ENCODE measurements at places on chromosomes 1 and 21.

DNA sequence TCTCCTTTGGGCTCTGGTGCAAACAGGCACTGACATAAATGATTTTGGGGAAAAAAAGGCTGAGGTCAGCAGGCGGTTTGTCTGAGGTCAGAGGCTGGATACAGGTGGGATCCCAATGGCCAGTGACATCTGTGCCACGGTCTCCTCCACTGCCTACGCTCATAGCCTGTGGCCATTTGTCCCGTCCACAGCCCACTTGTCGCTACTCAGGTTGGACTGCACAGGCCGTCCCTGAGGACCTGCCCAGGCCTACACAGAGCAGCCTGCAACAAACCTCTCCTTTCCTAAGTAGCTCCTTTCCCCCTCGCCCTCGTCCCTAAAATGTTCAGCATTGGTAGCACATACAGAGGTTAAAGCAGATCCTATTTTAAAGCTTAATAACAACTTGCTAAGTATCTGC is 150.7 kb downstream of the ZBTB18 start:
- no peak for DNase-seq
- H3K4me3 ChIP-seq, result no peak overlapping the region
- no peaks in the 10 kb centered on the region for H3K36me3 ChIP-seq
- peaks cover 3% of the 10 kb centered on the region for H3K27me3 ChIP-seq

DNA sequence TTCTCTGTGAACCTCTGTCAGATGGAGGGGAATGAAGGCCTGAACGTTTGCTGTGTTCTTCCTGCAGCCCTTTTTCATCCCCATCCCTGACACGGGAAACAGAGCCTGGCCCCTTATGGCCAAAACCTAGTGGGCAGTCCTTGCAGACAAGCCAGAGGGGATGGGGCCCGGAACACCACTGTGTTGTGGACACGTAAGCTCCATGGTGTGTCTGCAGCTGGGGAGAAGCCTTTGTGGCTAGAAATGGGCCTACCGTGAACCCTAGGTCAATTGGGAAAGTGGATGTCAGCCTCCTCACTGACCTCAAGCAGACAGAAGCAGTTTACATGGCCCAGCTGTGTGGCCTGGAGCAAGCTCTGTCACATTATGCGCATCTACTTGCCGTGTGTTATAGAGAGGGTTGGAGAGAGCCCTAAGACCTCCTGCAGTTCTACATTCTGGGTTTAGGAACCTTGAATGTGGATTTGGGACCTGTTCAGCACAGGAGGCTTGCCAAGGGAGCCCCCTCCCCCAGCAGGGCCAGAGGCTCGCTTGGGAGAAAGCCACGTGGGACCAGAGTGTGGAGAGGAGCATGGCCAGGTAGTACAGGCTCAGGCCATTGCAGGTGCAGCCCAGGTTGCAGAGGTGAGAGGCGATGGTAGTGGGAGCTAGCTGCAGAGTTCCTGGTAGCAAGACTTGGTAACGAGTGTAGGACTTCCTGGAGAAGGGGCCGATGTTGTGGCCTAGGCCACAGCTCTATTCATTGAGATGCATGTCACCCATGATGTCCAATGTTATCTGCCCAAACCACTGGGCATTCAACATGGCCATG is 20.7 kb downstream of the PARS2 start:
- no peaks in the 10 kb centered on the region for H3K27me3 ChIP-seq
- H3K36me3 ChIP-seq, result peaks cover 27% of the 10 kb centered on the region
- no peaks in the 10 kb centered on the region for H3K4me1 ChIP-seq

GRCh38 chr1:47416319-47417169 is 459 bp downstream of the FOXE3 start:
- H3K4me3 ChIP-seq, result peak overlapping the region; percentile 68
- DNase-seq, result no peak
- H3K27me3 ChIP-seq, result peaks cover 83% of the 10 kb centered on the region
- peaks cover 8% of the 10 kb centered on the region for H3K4me1 ChIP-seq
- no peak overlapping the region for H3K27ac ChIP-seq
- no peaks in the 10 kb centered on the region for H3K36me3 ChIP-seq

DNA sequence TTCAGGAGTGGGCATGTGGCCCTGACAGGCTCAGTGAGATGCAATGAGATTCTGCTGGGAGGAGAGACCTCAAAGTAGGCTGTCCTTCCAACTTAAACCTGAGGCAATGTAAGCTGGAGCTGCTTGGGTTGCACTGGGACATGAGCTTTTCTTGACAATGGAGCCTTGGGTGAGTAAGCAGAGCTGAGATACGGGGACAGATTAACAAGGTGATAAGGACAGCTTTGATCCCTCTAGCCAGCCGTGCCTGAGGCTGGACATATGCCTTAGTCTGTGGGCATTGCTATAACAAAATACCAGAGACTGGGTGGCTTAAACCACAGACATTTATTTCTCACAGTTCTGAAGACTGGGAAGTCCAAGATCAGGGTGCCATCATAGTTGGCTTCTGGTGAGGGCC is 18.3 kb upstream of the NGF start:
- H3K4me1 ChIP-seq, result no peaks in the 10 kb centered on the region
- H3K27ac ChIP-seq, result no peak overlapping the region
- H3K36me3 ChIP-seq, result peaks cover 15% of the 10 kb centered on the region
- no peak overlapping the region for H3K4me3 ChIP-seq
- DNase-seq, result no peak

GRCh38 chr21:44734026-44734745 is 22.8 kb upstream of the TSPEAR start:
- peaks cover 30% of the 10 kb centered on the region for H3K36me3 ChIP-seq
- no peak overlapping the region for H3K4me3 ChIP-seq
- DNase-seq, result no peak

DNA sequence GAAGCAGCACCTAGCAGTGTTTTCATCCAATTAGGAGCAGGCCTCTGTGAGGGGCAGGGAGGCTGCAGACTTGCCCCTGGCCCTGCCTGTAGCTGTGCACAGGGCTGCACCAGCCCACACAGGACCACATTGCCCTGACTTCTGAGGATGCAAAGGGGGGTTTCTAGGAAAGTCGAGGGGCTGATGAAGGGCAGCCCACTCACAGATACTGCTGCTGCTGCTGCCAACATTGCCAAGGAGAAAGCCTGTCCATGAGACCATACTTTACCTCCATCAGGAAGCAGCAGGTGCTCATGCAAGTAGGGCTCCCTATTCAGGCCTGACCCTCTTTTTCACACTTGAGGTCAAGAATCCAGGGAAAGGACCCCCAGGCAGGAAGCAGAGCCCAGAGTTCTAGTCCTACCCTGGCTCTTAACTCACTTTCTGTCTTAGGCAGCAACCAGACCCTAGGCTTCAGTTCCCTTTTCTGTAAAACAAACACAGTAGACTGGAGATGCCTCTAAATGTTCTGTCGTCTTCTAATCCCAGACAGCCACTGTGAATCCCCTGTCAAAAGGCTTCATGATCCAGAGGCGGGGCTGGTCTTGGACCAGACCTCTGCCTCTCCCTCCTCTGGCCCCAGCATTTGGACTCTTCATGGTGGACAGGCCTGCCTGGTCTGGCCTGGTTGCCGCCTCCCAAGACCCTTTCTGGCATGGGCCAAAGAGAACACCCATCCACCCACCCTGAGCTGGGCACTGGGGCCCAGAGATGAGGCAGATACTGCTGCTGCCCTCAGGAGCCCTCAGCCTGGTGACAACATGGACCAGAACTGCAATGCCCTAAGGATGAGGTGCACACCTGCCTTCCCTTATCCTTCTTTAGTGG is 120.2 kb downstream of the GLIS1 start:
- H3K4me3 ChIP-seq, result no peak overlapping the region
- no peak overlapping the region for H3K27ac ChIP-seq
- no peaks in the 10 kb centered on the region for H3K27me3 ChIP-seq
- DNase-seq, result no peak
- H3K36me3 ChIP-seq, result no peaks in the 10 kb centered on the region
- peaks cover 6% of the 10 kb centered on the region for H3K4me1 ChIP-seq

DNA sequence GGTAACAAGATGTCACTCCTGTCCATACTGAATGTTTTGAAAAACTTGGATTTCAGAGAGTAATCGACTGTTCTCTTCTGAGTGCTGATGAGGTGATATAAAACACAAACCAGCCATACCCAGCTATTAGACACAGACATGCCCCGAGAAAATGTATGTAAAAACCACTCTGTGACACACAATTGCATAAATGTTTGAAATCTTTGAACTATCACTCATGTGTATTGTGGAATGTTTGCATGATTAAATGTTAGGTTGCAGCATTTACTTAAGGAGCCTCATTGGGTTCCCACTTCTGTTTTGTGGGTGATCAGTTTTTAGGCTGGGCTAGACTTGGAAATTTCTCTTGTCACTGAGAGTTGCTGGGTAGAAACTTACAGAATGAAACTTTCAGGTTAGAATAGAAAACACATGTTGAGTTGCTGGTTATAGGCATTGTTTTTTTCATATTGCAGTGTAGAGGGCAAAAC is 270.4 kb upstream of the B3GALT2 start:
- H3K27ac ChIP-seq, result no peak overlapping the region
- H3K36me3 ChIP-seq, result no peaks in the 10 kb centered on the region
- H3K4me3 ChIP-seq, result no peak overlapping the region
- DNase-seq, result no peak
- H3K4me1 ChIP-seq, result peaks cover 5% of the 10 kb centered on the region

DNA sequence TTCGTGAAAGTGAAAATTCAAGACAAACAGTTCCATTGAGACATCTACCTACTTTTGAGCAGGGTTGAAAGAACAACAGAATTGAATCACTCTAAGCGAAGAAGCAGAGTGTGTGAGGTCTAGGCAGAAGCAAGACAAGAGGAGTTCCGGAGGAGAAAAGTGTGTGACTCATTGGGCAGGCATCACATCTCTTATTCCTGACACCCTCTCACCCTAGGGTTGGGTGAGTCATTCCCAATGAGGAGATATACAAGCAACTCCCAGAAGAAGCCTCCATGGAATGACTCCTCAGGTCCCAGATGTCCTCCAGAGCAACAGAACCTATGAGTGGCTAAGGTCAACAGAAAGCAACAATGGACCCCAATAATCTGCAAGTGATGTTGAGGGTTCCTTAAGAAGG is 138.1 kb downstream of the TPR start:
- H3K4me3 ChIP-seq, result no peak overlapping the region
- H3K27ac ChIP-seq, result no peak overlapping the region
- no peaks in the 10 kb centered on the region for H3K36me3 ChIP-seq
- no peaks in the 10 kb centered on the region for H3K27me3 ChIP-seq
- H3K4me1 ChIP-seq, result no peaks in the 10 kb centered on the region

Data from WTC11 (cell line).